ENCODE measurements at places on chromosomes 3 and 15.
A peak's percentile ranks its signal among the peaks of the same experiment; 100 is the strongest.

DNA sequence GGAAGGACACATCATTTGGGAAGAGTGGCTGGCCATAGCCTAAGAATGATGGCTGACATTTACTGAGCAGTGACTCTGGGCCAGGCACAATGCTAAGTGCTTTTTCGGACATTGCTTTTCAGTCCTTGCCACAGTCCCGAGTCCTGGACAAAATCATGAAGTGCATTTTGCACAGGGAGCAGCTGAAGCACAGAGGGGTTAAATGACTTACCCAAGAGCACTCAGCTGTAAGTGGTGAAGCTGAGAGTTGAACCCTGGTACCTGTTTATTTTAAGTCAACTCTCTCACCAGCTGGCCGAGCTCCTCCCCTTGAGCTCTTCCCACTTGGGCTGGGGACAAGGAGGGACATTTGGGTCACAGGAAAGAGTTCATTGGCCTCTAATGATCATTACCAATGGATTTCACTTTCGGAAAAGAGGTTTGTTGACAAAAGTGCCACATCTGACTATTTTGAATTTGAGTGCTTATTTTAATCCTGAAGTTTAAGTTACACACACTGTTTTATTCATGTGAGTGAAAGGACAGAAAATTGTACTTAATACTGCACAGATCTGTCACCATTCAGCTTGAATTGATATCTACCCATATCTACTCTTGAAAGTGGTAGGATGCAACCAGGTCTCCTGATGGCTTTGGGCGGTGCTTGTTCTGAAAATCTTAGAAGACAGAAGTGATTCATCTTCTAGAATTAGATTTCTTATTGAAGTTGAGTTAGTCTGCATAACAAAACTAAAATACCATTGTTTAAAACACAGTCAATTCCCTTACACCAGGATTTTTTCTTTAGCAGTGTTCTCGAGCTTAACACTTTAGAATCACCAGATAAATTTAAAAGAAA is 368.7 kb upstream of the PROK2 start:
- DNase-seq: no peak

DNA sequence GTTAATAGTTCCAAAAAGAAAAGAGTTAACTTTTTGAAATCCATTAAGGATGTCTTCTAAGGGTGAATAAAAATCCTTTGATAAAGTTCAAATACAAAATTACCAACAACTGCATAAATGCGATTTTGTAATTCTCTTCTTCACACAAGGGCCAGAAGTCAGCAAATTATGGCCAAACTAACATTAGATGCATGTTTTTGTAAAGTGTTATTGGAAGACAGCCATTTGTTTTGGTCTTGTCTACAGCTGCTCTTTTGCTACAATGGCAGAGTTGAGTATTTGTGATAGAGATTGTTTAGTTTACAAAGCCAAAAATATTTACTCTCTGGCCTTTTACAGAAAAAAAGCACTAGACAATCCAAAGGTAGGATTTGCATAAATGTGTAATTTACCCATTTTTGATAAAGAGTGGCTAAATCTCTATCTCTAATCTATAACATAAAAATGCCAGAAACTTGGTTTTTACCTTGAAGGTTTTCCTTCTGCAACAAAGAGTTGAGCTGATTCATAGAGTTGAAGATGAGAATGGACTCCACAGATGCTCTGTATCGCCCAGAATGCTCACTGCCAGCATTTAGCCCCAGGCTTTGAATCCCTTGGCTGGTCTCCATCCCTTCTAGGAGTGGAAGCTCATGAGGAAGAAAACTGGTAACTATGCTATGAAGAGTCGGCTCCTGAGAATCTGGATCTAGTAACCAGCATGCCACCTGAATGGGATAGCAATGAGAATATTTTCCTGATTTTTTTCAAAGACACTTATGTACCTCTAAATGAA is 64.5 kb downstream of the POLQ start:
- DNase-seq: no peak

DNA sequence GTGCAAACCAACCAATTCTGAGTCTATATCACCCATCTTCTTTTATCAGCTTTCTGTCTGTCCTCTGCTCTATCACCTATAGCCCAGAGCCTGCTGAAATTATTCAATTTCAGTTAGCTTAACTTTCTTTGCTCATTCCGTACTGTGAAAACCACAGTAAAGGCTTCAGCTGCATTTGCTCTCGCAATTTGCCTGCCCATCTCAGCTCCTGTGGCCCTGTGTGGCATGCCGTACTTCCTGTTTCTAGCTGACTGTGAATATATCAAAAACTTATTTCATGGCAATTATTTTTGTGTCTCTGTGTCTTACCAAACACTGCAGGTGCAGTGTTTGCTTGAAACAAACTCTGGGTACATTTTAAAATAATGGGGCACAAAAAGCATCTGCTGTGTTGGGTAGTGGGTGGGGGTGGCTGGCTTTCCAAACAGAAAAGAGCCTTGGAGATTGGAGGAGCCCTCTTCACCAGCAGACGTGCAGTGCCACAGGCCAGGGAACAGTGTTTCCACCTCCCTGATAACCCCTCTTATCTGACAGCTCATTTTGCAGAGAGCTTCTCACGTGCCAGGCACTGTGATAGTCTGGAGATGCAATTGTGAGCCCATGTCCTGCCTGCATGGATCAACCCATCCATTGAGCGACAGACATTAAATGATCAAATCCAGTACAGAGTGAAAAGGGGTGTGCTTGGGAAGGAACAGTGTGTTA is 45.2 kb downstream of the GASK1A start:
- DNase-seq: peak; percentile 82

- DNase-seq: no peak
These were observed 41.3 kb downstream of the CDAN1 start for GRCh38 chr15:42695527-42696071.

DNA sequence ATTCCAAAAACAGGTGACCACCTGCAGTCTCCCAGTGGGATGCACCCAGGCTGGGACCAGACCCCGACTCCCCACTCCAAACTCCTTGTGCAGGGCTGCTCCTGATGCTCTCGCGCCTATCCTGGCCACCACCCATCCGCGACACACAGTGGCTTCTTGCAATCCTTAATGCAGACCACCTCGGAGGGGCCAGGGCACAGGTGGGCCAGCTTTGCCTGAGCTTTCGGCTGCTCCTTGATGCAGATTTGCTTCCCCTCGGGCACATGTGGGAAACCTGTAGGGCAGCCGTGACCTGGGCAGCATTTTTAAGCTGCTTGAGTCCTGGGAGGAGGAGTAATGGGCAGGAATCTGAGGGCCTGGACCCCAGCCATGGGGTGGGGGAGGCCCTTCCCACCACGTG is 18.9 kb downstream of the SLC6A11 start:
- no peak for DNase-seq

DNA sequence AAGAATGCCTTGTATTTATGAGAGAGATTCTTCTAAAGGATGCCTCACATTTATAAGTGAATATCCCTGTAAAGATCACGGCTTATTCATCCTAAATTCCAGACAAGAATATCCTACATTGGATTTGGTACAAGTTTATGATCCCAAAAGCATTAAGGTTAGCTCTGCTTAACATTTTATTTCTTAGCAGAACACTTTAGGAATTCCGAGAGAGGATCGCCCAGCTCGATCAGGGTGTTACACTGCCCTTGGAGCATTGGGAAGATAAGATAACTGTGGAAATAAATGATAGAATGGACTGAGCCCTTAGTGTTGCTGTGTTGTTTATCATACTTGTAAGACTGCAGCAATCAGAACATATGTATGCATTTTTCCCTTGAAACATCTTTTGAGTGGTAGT is 223.0 kb upstream of the CDIN1 start:
- DNase-seq: no peak

GRCh38 chr15:89587955-89588354 is 12.7 kb downstream of the TICRR start:
- no peak for DNase-seq

DNA sequence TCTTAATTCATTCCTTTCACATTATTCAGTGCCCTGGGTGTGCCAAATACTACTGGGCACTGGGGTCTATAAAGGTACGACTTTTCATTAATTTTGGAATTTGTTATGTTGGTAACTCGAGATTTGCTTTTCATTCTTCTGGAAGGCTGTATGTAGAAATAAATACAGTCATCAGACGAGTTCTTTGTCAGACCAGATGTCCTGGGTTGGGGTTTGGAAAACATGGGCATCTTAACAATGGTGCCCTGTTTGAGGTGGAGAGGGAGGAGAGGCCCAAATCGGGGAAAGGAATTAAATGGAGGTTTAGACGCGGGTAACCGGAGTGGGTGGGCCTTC is 662 bp upstream of the GLCE start:
- DNase-seq: no peak

DNA sequence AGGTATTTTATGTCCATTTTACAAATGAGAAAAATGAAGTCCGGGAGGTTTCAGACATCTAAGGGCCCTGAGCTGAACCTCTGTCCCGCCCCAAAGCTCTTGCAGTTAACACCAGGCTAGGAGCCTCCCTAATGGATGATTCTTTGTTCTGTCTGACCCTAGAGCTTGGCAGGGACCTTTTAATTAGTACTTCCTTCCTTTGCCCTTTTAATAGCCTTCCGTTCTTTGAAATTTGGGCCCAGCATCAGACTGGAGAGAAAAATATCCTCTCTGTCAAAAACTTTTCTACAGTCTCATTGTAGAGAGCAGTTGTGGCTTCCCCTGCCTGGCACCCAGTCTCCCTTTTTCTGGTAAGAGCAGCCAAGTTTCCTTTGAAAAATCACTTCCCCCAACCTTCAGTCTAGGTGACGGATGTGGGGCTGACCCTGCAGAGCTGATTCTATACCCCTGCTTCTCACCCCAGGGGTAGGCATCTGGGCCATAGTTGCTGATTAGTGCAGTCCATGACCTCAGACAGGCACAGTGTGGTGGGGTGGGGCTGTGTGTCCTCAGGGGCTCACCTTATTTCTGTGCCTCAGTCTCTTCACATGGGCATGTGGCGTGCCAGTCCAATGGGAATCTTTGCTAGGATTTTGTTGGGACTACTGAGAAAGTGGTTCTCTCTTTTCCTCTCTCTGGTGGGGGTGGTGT is 220.4 kb downstream of the ADAMTS9 start:
- DNase-seq: no peak

- no peak for DNase-seq
These were observed 12.3 kb downstream of the CPNE9 start for GRCh38 chr3:9715764-9716437.

- DNase-seq: no peak
These were observed 10.5 kb downstream of the ABCF3 start for GRCh38 chr3:184196536-184196935.

DNA sequence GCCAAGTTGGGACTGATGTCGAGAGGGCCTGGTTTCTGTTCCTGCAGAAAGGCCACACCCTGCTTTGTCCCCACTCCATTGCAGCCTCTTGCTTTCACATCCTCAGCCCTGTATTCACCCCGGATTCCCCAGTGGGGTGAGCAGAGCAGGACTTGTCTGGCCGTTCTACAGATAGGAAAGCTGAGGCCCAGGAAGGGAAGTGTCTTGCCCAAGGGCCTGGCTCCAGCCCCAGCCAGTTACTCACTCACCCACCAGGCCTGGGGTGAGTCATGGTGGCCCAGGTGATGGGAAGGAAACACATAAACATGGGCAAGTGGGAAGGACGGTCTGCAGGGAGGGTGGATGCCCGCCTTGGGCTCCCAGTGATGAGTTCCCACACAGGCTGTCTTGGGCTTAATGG is 6.1 kb upstream of the DUSP7 start:
- no peak for DNase-seq

DNA sequence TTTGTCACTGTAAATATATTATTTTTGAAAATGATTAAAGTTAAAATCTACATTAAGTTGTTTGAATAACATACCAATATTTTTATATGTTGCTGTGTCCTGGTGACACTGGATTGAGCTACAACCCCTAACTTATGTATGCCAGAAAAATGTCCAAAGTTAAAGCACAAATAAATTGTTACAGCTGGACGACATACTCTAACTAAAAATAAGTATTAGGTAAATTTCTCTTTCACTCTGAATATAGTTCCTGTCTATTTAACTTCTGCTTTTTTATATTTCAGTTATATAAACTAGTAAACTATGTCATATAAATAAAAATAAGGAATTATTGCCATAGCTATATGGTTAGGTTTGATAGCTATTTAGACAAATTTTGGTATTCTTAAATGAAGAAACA is 118.5 kb upstream of the SAMMSON start:
- no peak for DNase-seq

- no peak for DNase-seq
These were observed 23.2 kb downstream of the CFAP92 start for GRCh38 chr3:128970740-128971047.

- no peak for DNase-seq
These were observed 27.8 kb downstream of the YEATS2 start for GRCh38 chr3:183725387-183725786.

- no peak for DNase-seq
These were observed 90.8 kb downstream of the GABRG3 start for GRCh38 chr15:27061739-27062138.

DNA sequence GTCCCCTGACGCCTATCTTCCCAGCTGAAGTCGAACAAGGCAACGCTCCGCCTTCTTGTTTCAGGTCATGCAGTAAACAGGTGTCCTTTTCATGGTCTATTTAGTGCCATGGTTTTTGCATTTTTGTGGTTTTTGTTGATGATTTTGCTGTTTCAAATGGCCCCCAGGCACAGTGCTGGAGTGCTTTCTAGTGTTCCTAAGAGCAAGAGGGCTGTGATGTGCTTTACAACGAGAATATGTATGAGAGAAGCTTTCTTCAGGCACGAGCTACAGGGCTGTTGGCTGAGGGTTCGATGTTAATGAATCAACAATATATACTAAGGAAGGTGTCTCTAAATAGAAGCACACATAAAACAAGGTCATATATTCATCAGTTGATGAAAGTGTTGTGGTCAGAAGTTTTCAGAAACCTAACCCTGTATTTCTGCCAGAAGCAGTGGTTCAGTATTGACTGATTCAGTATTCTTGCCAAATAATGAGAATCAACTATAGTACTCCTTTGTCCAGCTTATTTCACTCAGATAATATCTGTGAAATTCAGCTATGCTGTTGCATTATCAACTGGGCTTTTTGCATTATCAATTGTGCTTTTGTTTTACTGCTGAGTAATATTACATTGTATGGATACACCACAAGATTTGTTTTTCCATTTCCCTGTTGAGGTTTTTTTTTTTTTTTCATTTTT is 18.5 kb downstream of the LIMD1 start:
- no peak for DNase-seq

DNA sequence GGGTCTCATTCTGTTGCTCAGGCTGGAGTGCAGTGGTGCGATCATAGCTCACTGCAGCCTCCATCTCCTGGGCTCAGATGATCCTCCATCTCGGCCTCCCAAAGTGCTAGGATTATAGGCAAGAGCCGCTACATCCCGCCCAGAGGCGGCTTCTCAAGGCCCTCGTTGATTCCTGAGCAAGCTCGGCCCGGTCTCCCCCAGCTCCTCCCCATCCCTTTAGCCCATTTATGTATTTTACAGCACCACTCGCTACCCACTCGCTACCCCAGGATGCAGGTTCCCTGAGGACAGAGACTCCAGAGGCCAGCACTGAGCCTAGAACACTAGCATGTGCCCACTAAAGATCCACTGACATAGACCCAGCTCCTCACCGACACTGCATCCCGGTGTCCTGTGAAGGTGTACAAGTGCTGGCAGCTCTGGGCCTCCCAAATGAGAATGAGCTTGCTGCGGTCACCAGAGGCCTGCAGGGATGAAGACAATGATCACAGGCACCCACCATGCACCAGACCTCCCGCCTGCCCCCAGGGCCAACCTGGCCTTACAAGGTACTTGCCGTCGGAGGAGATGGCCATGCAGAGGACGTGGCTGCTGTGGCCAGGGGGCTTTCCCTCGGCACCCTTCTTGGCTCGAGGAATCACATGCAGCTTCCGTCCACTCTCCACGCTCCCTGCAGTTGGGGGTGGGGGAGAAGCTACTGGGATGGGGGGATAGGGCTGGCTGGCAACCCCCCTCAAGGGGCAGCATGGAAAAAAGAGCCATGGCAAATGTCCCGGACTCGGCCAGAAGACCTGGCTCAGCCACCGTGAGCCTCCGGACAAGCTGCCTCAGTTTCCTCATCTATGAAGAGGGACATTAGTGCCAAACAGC is 5.6 kb downstream of the RRP9 start:
- no peak for DNase-seq

Measured in stimulated activated naive CD4-positive, alpha-beta T cell (primary cell).